Astrocyte of the spinal cord (primary cell): ENCODE measurements at places on chromosomes 3 and 15.

DNA sequence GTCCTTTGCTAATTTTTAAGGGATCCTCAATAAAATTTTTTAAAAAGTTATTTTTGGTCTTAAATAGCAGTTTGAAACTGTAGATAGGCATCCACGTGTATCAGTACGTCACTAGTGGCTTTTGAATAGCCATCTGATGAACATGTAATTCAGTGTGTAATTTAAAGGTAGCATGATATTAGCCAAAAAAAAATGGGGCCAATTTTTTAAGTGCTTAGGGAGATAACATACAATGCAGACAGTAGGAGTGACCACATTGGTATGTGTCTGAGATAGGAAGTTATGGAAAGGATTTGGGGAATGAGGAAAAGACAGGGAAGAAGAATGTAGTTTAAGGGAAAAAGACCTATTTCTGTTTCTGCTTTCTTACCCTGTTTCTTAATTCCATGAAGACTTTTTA is 2.5 kb downstream of the AP4E1 start:
- peak; percentile 20 for DNase-seq

DNA sequence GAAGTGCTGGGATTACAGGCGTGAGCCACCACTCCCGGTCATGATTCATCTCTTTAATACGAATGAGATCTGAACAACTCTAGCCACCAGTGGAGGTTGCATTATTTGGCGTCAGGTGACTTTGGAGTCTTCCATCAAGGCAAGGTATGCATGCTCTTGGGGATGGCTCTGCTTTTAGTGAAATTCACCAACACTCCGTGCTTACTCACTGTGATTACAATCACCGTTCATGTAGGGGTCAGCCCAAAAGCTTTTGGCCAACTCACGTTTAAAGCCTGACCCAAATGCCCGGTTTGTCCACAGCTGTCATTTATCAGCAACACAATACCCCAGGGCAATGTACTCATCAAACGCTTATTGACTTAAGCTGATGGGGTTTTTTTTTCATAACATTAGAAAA is 155.4 kb downstream of the PDZRN3 start:
- no peak for DNase-seq

DNA sequence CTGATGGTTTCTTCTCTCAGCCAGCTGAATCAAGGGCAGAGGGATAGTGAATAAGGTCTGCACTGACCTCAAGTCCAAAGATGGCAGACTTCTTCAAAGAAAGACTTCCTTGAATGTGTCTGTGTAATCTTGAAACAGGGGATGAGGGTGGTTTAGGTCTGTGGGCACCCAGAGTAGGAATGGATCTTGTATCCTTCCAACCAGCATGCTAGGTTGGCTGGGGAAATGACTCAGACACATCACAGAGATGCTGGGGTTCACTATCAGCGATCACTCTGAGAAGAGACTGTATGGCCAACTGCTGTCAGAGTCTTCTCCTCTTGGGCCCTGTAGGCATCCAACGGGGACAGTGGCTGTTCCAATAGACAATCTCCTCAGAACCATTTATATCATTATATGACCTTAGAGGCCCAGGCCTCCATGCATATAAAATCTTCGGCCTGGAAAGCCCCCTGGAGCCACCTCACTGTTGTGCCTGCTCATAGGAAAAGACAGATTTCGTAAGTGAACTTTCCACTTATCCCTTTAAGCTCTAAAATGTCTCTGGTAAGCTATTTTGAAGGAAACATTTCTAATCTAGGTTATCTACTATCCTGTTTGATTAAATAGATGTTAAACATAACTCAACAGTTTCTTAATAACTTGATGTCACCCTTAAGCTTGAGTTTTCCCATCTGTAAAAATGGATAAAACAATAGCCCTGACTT is 58.5 kb downstream of the TIPARP start:
- DNase-seq = no peak

GRCh38 chr3:175977968-175978752 is 1119.0 kb downstream of the NAALADL2 start:
- no peak for DNase-seq

DNA sequence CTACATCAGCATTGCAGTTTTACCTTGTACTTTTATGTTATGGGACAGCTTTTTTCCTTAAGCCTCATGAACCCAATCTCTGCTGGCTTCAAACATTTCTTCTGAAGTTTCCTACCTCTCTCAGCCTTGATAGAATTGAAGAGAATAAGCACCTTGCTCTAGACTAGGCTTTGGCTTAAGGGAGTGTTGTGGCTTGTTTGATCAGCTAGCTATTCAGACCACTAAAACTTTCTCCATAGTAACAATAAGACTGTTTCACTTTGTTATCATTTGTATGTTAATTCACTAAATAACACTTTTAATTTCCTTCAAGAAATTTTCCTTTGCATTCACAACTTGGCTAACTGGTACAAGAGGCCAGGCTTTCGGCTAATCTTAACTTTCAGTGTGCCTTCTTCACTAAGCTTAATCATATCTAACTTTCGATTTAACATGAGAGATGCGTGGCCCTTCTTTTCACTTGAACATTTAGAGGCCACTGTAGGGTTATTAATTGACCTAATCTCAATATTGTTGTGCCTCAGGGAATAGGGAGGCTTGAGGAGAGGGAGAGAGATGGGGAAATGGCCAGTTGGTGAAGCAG is 8.1 kb upstream of the TIGIT start:
- DNase-seq = no peak

- DNase-seq = no peak
Measured at GRCh38 chr3:81197386-81197785, 564.1 kb downstream of the GBE1 start.

- no peak for DNase-seq
Measured at GRCh38 chr15:80684697-80685096, 10.4 kb upstream of the ABHD17C start.

- no peak for DNase-seq
Measured at GRCh38 chr3:18567293-18567692, 142.2 kb upstream of the SATB1 start.
